ENCODE measurements at places on chromosomes 7 and 10.

DNA sequence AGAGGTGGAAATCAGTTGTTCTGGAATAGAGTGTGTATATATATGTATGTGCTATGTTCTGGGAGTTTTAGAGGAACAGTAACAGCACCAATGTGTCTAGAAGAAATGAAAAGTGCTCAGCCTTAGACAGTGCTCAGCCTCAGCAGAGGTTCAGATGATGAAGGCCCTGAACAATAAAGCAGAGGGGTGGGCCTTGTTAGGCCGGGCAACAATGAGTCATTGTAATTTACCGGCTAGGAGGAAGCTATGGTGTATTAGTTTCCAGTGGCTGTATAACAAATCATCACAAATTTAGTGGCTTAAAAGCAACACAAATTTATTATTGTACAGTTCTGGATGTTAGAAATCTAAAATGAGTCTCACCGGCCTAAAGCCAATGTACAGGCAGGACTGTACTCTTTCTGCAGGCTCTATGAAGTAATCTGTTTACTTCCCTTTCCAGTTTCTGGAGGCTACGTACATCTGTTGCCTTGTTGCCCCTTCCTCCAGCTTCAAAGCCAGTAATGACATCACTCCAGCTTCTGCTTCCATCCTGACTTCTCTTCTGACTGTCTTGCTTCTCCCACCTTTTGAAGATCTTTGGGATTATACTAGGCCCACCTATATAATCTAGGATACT lies 84.6 kb downstream of the CH25H start:
- no peak for DNase-seq

DNA sequence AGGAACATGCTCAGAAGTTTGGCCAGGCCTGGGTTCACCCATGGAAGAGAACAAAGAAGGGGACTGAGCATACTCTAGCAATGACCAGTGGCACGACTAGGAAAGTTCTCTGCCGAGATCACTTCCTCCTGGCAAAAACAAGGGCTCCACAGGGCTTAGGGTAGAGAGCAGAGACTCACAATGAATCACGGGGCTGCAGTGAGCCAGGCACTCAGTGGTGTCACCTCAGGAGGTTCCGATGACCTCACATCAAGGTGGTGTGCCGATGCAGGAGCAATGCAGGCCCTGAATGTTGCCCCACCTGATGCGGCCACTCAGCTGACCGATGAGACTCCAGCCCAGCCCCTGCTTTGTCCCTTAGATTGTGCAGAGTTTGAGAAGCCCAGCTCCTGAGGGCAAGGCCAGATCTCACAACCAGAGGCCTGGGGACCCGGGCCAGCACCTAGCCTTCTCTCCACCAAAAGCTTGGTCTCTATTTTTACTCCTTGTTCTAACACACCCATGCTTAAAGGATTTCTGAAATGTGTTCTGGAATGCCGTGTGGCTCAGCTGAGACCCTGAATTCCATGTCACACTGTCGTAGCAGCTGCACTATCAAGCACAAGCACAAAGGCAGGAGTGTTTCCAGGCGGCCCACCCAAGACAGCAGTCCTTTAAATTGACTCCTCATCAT lies 60.9 kb downstream of the COBL start:
- DNase-seq = no peak

- no peak for DNase-seq
Measured at GRCh38 chr10:92082583-92083280, 159.2 kb downstream of the BTAF1 start.

- no peak for DNase-seq
Measured at GRCh38 chr10:125625586-125625985, 57.4 kb downstream of the TEX36 start.

GRCh38 chr10:31808258-31809218 lies 120.1 kb downstream of the ARHGAP12 start:
- no peak for DNase-seq

DNA sequence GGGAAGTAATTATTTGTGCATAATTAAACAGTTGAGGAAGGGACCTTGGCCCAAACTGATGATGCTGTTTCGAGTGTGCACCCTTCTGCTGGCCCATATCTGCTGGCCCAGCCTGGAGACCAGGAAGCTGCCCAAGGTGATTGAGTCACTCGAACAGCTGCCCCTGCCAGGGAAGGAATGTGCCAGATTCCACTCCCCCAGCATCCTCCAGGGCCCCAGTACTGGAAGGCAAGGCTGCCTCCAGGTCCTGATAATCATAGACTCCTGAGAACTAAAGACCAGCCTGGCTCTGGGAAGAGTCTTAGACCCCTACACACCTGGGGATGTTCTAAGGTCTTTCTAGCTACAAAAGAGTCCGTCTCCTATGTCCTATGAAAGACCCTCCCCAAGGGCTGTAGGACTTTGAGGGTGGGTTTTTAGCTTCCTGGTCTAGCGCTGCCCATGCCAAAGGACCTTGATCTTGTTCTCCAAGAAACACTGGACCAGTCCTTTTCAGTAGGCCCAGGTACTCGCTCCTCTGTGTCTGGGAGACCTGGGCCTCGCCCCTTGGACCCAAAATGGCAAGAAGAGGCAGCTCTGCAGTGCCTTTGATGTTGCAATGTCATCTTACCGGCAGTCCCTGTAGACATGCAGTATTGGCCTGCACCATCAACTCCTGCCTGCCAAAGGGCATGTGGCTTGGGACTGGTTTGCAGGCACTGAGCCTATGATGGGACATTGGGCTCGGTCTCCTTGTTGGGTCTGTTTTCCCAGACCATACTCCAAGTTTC lies 103.2 kb upstream of the GPR26 start:
- no peak for DNase-seq

- no peak for DNase-seq
Measured at GRCh38 chr10:24690961-24691512, 32.6 kb downstream of the ARHGAP21 start.

DNA sequence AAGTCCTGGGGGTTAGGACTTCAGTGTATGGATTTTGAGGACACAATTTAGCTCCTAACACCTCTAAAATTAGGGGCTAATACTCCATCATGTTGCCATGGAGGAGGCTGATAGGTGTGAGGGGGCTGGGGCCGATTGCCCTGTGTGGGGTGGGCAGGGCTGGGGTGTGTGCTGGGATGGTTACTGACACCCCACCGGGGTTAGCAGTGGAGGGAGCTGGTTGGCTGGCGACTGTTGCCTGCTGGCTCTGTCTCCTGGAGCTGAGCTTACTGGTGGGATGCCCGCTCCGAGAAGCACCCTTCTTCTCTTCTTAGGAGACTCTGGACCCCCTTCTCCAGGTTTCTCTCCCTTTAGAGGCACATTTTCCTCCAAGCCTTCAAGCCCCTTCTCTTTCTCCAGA lies 22.2 kb upstream of the SH2D4B start:
- DNase-seq = no peak

DNA sequence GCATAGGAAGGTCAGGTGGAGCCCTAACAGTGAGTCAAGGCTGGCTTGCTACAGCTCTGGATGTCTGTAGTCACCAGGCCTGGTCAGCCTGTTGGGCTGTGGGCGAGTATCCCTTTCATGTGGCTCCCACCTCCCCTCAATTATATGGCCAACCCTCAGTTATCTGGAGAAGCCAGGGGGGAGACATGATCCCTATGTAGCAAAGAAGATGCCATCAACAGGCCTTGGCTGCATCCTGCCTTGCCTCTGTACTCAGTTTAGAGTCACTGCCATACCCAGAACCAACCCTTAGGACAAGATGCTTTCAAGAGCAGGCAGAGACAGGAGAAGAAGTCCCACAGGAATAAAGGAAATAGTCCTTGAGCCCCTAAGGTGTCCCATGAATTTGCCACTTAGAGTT lies 763.9 kb downstream of the GRID1 start:
- DNase-seq = no peak

GRCh38 chr7:108143658-108144420 lies 13.7 kb upstream of the LAMB4 start:
- no peak for DNase-seq

DNA sequence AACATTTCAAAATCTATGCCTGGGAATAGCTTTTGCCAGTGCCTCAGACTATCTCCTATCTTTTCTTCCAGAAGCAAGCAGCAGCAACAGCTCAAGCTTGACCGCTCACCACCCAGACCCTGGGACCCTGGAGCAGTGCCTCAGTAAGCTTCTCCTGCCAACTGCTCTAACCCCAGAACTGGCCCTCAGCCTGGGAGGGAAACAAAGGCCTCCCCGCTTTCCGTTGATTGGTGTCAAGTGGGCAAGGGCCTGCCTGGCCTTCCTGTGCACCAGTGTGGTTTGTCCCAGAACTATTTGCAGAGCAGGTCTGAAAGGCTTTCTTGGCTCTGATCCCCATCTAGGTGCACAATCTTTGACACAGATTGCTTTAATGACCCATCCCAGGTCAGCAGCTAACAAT lies 3.3 kb upstream of the ATP6V0A4 start:
- no peak for DNase-seq

DNA sequence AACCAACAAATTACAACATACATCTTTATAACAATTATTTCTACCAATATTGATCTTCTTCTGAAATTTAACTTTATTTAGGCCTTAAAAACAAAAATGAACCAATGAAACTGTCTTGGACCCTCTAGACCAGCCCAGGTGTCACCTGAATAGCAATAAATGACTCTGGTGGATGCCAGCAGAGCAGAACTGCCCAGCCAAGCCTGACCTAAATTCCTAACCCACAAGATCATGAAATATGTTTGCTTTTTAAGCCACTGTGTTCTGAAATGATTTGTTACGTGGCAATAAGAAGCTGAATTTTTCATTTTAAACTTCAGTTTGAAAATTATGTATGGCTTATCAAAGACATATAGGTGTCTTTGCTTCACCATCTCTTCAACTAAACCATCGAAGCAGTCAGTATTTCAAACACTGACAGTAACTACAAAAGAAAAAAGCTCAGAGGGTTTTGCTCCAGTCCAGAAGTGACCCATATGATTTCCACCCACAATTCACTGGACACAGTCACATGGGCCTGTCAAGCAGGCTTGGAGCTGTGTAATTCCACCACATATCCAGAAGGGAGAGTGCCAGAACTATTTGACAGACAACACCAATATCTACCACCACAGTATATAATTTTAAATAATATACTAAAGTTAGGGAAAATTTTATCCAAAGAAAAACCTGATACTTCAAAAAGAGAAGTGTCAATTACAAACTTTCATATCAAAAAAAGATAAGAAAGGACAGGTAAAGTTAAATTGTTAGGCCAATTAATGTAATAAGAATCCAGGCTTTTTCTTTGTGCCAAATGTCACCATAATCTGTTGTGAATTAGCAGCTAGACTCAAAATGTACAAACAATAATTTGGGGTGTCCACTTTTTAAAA lies 94.5 kb downstream of the KMT2C start:
- no peak for DNase-seq

DNA sequence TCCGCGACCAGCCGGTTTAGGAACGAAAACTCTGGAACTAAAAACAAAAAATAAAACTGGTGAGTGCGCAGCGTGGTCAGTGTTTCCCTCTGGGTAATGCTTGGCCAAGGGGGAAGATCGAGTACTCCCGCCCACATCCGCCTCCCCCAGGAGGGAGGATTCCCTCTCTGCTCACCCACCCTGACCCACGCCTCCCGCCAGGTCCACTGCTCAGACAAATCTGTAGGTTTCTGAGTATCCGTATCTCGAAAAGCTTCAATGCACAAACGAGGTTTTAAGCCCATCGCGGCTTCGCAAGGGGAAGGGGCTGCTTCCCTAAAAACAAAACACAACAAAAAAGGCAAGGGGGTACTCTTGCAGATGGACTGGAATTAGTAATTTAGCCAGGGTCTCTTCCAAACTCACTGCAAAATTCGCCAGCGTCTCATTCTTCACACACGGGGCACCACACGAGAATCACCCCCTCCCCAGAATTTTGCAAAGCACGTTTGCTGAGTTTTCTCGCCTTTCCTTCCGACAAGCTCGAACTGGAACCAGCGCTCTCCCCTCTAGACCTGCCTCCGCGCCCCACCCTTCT lies 75.2 kb downstream of the INSIG1 start:
- DNase-seq = no peak

DNA sequence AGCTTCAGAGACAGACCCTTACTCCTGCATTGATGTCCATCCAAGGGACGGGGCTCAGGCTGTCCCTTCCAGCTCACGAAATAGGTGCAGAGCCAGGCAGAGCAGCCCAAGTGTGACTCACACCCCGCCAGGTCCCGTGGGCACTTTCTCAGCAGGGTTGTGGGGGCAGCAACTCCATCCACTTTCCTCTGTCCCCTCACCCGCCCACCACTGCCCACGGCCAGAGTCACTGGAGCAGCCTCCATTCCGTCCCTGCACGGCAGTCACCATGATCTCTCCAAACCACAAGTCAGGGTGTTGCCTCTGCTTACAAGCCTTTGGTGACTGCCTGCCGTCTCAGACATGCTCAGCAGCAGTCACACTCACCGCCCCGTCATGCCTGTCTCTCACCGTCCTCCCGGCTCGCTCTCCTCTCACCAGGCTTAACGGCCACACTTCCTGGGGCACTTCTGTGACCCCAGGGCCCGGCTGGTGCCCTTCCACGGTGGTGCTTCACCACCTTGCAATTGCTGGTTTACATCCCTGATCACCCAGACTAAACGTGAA lies 39.3 kb downstream of the CALML3 start:
- DNase-seq = peak; percentile 18

- no peak for DNase-seq
Measured at GRCh38 chr7:71633551-71634008, 501.6 kb downstream of the GALNT17 start.

DNA sequence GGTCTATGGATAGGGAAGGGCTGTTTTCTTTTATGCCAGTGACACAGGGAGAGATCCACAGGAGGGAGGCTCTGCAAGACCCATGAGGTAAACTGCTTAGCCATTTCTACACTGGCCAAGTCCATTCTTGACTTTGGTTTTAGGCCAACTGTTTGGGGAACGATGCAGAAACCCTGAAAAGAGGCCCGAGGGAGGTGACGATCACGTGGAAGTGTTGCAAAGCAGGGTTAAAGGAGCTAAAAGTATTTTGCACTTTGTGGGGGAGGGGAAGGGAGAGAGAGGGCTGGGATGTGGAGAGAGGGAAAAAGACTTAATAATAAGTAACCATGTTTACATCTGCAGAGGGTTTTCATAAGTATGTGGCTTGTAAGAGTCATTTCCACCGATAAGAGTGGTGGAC lies 239.7 kb downstream of the EMX2 start:
- no peak for DNase-seq

- DNase-seq = no peak
Measured at GRCh38 chr7:144731661-144732351, 104.0 kb downstream of the TPK1 start.

DNA sequence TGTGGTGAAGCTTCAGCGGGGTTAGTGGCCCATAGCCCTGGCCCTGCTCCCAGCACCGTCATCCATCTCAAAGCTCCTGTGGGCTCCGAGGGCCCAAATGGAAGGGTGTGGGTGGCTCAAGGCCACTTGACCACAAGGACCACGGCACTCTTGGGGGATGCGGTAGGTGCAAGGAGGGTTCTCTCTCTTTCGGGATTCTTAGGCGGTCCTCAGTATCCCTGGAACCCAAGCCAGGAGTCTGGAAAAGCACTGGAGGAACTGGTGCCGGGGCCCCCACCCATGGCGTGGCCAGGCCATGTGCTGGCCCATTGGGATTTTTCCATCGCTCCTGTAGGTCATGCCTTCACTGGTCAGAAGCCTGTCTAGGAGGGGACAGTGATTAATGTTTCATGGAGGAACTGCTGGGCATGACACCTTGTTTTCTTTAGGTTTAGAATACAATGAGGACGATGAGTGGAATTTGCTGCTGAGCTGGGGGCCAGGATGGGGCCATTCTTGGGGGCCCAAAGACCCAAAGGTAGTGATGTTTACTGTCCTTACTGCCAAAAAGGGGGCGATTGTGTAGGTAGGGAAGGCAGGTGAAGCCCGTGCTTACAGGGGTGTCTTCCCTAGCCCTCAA lies 16.7 kb downstream of the AQP1 start:
- no peak for DNase-seq

- no peak for DNase-seq
Measured at GRCh38 chr7:121505540-121506182, 109.6 kb upstream of the FAM3C start.
